ENCODE measurements at places on chromosomes 12 and 14.

- no peak for DNase-seq
Measured at GRCh38 chr12:4723226-4723625, 3.0 kb downstream of the GALNT8 start.

- DNase-seq, result no peak
Measured at GRCh38 chr12:4569261-4569660, 7.3 kb downstream of the DYRK4 start.

GRCh38 chr12:24719293-24719721 is 229.6 kb downstream of the BCAT1 start:
- DNase-seq, result no peak

GRCh38 chr14:64875350-64875749 is 4.4 kb downstream of the SPTB start:
- DNase-seq, result no peak

- no peak for DNase-seq
Measured at GRCh38 chr14:40292664-40293063, 860.4 kb upstream of the FBXO33 start.

DNA sequence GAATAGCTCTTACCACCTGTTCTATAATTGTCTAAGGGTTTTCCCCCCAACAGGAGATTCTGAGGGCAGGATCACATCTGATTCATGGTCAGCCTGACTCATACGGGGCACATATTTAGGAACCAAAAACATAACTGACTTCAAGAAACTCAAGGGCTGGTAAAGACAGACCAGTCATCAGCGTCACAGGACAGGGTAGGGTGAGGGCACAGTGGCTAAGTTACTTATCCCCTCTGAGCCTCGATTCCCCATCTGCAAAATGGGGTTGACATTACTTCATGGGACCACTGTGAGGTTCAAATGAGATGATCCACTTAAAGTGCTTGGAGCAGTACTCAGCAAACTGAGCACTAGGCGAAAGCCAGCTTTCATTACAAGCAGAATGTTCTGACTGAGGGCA is 606 bp downstream of the CINP start:
- DNase-seq, result no peak

DNA sequence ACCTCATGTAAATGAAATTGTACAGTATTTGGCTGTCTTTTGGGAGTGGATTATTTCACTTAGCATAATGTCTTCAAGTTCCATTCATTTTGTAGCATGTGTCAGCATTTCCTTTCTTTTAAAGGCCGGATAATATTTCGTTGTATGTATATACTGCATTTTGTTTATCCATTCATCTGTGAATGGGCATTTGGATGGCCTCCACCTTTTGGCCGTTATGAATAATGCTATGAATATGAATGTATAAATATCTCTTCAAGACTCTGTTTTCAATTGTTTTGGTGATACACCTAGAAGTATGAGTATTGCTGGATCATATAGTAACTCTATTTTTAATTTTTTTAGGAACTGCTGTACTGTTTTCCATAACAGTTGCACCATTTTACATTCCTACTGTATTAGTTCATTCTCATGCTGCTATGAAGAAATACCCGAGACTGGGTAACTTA is 164.9 kb downstream of the DYRK2 start:
- DNase-seq, result no peak

DNA sequence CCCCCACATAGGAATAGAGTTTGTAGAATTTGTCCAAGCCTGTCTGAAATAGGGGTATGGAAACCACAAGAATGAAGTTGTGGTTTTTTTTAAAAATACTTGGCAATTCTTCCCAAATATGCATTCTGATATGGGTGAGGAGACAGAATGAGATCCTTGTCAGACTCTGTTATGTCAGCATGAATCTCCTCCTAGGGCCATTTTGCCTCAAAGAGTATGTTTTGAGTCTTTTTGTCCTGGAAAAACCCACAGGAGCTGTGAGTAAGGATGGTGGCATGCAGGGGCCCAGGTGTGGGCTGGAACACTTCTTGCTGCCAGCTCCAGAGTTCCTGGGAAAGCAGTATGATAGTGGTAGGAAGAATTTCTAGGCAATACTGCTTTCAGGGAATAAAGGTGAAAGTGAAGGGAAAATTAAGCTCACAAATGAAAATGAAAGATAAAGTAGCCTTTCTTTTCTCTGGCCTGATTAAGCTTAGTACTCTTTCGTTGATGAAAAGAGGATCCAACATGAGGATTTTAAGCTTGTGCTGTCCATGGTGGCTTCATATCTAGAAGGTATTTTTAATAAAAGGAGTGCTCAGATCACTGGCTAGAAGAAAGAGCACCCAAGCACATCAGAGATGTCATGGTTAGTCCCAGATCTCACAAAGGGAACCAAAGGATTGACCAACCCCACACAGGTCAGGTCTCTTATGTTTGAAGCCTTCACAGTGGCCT is 130.8 kb downstream of the LLPH start:
- DNase-seq, result no peak

- no peak for DNase-seq
Measured at GRCh38 chr14:41146391-41146790, 460.3 kb upstream of the LRFN5 start.

GRCh38 chr12:50642761-50643160 is 121.1 kb upstream of the ATF1 start:
- no peak for DNase-seq

DNA sequence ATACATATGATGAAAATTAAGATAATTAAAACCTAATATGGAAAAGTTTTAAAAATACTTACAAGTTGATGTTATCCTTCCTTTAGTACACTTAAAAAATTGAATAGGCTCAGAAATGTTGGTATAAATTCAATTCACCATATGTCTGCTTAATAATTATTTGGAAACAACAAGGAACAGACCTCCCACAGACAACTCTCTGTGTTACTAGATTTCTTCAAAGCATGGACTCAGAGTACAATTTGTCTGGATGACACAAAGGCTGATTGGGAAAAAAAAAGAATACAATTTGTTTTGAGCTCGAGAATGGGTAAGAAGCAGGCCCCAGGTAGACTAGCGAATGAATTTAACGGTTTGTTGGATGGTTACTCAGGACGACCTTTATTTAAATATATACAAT is 48.9 kb upstream of the BTG1 start:
- no peak for DNase-seq

GRCh38 chr12:112317481-112317880 is 64.8 kb downstream of the HECTD4 start:
- no peak for DNase-seq

DNA sequence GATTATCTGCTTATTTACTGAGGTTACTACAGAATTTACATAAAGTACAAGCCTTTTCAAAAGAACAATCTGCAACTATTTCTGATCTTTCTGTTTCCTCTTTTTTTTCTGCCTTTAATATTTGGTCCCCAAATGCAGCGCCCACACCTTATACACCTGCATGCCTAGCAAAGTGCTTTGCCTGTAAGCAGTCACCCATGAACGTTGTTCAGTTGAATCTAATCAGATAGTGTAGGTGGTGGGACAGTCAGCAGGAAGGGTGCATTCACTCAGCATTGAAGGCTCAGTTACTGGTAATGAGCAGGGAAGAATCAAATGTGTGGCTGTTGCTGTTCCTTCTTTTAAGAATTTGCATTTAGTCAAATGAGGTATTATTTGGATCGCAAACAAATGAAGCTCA is 108.4 kb downstream of the GPR135 start:
- no peak for DNase-seq

DNA sequence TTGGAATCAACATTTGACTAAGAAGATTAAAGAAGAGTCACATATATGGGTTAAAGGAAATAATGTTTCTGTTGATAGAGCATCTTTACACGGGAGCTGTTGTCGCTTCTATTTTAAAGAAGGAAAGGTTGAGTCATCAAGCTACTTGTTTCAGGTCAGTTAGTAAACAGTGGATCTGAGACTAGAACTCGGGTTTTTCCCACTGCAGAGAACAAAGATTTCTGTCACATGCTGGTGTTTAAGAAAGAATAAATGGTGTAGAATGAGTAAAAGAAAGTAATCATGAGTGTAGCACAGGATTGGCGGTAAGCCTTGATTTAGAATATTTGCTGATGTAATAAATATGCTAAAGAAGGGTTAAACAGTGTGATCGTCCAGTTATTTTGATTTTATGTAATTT is 455.5 kb downstream of the AEBP2 start:
- DNase-seq, result no peak

- DNase-seq, result no peak
Measured at GRCh38 chr14:72567226-72567625, 326.7 kb downstream of the DPF3 start.

- DNase-seq, result no peak
Measured at GRCh38 chr12:57469296-57470164, 9.9 kb downstream of the GLI1 start.

DNA sequence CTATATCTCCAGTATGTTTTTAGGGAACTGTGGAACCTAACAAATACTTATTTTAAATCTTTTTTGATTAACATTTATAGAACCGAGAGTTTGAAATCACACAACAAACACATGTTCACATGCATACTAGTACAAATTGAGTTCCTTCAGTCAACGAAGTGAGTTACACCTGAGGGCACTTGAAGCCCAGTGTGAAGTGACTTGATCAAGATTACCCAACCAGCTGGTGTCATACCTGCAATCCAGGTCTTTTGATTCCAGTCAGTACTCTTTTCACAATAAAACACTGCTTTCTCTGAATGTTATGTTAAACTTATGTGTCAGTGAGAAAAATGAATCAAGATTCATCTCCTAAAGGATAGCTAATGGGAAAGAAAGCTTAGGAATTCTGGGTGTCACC is 35.2 kb downstream of the VRK1 start:
- DNase-seq, result no peak

GRCh38 chr14:77965919-77966435 is 166.1 kb downstream of the ADCK1 start:
- DNase-seq, result no peak

DNA sequence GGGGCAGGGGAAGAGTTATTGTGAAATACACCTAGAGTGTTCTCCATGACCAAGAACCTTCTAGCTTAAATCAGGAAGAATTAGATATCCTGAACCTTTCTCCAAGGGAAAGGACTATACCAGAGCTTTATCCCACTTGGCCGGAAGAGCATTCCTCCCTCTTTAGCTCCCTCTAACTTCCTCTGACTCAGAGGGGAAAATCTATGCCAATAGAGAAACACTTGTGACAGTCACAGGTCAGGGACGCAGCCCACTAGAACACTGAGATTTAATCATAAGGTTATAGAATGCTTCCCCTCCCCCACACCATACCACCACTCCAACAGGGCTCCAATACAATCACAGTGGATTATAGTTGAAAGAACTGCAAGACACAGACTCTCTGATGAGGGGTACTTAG is 55.4 kb upstream of the RFX4 start:
- no peak for DNase-seq

- DNase-seq, result no peak
Measured at GRCh38 chr14:85572011-85572410, 42.1 kb downstream of the FLRT2 start.

DNA sequence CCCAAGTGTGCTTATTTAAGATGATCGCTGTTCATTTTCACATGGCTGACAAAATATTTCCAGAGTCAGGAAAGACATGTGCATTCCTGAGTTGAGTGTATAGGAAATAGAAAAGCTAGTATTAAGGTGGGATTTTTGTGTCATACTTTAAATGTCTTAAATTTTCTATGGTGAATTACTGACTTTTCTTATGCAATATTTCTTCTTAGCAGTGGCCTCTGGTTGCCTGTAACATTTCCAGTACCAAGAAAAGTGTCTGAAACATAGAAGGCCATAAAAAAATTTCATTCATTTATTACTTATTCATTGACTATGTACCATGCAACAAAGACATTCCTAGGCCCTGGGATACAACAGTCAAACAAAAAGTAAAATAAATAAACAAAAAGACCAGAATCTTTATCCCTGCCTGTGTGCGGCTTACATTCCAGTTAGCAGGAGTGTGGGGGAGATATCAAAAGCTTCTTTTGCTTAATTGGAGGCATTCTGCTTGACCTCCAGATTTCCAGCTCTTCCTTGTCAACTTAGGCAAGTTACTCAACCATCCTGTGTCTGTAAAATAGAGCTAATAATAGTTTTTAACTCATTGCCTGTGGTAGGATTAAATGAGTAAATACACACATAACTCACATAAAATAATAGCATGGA is 216.3 kb upstream of the FLRT2 start:
- DNase-seq, result no peak

DNA sequence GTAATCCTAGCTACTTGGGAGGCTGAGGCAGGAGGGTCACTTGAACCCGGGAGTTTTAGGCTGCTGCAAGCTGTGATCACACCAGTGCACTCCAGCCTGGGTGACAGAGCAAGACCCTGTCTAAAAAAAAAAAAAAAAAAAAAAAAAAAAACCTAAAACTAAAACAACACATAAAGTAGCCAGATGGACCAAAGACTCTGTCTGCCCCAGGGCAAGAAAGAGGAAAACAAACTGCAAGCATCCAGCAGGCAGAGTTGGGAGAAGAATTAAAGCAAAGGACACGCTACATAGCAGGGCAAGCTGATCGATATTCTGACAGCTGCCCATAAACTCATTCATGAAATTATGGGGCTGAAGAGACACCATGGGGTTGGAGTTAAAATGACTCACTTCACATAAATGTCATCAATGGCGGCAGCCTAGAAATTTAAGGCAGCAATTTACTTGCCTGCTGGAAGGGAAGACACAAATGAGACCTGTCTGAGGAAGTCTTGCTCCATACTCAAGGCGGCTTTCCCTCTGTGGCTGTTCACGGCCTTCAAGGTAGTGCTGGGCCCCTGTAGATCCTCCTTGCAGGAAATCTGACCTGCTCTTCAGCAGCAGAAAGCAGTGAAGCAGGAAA is 259.1 kb upstream of the FKBP4 start:
- DNase-seq, result no peak

GRCh38 chr14:96189281-96189711 is 15.3 kb upstream of the BDKRB2 start:
- no peak for DNase-seq

DNA sequence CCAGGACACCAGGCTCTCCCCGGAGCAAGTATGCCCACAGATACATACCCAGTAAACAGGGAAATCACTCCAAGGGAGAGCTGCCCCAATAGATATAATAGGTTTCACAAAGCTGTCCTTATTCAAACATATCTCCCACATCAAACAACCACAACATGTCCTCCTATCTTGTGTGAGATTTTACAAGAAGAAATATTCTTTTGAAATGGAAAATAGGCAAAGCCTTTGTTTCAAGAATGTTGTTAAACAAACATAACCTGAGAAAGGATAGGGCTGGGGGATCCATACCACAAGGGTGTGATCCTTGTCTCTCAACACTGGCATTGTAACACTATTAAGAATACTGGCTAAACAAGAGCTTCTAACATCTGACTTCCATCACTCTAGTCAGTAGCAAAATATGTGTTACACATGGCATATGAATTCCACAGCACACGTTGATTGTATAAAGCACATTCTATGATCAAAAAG is 32.9 kb downstream of the LGR5 start:
- no peak for DNase-seq

All from globus pallidus (tissue), 1 donor.